ENCODE measurements at places on chromosomes 16 and 17. TPM values are rescaled to one million over a fixed set of nuclear protein-coding genes. Genes with fewer than 3 reads are reported as not detected.

The IRF8 gene
- 0.40 TPM for polyA plus RNA-seq

The TP53TG3B gene
- polyA plus RNA-seq, result not detected

The CDK3 gene
- 5.2 TPM for polyA plus RNA-seq

The AMDHD2 gene
- polyA plus RNA-seq, result 28.8 TPM

The CISD3 gene
- 35.4 TPM for polyA plus RNA-seq

The TBC1D3H gene
- not detected for polyA plus RNA-seq

The CXCL16 gene
- 9.1 TPM for polyA plus RNA-seq

The ACE gene
- polyA plus RNA-seq, result 0.32 TPM

The FOXN1 gene
- not detected for polyA plus RNA-seq

The EXOC3L1 gene
- not detected for polyA plus RNA-seq

The IL17C gene
- not detected for polyA plus RNA-seq

The CIBAR2 gene
- not detected for polyA plus RNA-seq

The WSB1 gene
- polyA plus RNA-seq, result 50.7 TPM

The SPAG9 gene
- polyA plus RNA-seq, result 72.2 TPM

The STAT5B gene
- polyA plus RNA-seq, result 33.1 TPM

The KRT9 gene
- not detected for polyA plus RNA-seq

The SLC35G6 gene
- not detected for polyA plus RNA-seq

DNA sequence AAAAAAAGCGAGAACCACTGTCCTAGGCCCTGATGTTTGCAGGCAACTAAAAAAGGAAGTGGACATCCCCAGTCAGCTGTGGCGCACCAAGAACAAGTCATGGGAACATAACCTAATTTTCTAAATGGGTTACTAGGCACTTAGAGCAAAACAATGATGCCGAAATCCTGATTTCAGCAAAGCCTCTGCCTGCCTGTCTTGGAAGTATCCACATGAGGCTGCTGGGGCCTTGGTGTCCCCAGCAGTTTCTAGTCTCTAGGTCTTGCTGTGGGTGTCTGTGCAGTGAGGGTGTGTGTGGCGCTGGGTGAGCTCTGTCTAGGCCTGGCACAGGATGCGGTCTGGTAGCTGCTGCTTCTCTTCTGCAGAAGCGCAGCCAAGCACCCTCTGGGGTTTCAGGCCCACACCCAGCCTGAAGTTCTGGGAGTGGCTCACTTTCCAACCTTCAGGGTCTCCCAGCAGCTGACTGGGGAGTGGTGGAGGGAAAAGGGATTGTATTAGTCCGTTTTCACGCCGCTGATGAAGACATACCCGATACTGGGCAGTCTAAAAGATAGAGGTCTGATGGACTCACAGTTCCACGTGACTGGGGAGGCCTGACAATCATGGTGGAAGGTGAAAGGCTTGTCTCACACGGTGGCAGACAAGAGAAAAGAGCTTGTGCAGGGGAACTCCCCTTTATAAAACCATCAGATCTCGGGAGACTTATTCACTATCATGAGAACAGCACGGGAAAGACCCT, 21.1 kb downstream of the STH start:
- no peak for DNase-seq

DNA sequence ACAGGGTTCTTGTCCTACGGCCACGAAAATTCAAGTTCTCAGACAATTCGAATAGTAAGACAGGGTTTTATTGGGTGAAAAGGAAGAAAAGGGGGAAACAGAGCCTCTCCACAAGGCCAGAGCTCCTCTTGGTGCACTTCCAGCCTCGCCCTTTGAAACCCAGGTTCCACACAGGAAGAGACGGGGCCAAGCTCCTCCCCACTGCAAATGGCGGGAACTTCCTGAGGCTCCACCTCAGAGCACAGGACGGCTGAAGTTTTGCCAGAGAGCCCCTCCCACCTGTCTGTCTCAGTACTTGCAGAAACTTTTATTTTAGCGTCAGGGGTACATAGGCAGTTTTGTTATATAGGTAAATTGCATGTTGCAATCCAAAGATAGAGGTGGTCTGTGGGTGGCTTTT, 165.7 kb upstream of the CDH8 start:
- no peak for DNase-seq

DNA sequence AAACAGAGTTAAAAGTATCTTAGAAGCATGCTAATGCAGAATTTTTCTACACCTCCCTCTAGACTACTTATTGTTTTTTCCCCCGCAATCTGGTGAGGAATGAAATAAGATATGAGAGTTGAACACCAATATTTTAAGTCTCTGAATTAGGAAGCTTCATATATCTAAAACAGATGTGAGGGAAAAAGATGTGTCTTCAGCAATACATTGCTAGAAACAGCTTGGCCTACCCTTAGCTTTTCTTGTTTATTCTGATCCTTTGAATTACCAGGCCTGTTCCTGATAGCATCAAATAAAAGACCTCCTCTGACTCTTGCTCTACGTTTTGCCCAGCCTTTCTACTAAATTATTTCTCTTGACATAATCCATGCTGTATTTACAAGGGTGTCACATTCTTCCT, 221.8 kb downstream of the CDH11 start:
- DNase-seq, result no peak

GRCh38 chr17:62955841-62956352, 10.1 kb upstream of the TANC2 start:
- DNase-seq, result no peak

GRCh38 chr17:68499587-68499986, 12.6 kb upstream of the PRKAR1A start:
- no peak for DNase-seq

- no peak for DNase-seq
Observed at GRCh38 chr16:85970016-85970733, 71.2 kb downstream of the IRF8 start.

- peak; percentile 63 for DNase-seq
Observed at GRCh38 chr17:74957935-74958740, 14.4 kb downstream of the HID1 start.

GRCh38 chr17:9432934-9433421, 142.6 kb downstream of the STX8 start:
- no peak for DNase-seq

- DNase-seq, result no peak
Observed at GRCh38 chr16:84940670-84941551, 70.4 kb downstream of the ZDHHC7 start.

GRCh38 chr17:61425682-61426481, 26.2 kb downstream of the TBX2 start:
- DNase-seq, result no peak

DNA sequence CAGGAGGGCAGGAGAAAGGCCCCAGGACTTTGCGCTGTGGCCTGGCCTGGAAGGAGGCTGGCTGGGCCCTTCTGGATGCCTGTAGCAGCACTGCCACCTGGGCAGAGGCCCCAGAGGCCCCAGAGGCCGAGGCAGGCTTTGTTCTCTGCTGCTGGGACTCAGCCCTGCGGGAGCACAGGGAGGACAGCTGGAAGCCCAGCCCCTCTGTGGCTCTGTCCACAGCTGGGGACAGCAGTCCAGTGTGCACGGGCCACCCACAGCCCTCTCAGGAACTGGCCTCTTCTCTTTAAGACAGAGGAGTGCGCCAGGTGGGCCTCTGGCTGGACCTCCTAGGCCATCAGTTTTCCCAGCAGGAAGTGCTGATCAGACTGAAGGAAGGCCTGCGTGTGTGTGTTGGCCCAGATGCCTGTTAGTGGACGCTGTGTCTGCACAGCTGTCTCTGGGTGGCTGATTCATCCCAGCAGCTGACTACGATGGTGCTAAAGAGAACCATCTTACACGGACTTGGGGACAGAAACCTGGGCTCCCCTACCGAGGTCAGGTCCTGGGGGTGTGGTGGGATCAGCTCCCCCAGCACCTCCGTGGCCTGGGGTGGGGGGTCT, 26.9 kb upstream of the ZNF750 start:
- DNase-seq, result no peak

DNA sequence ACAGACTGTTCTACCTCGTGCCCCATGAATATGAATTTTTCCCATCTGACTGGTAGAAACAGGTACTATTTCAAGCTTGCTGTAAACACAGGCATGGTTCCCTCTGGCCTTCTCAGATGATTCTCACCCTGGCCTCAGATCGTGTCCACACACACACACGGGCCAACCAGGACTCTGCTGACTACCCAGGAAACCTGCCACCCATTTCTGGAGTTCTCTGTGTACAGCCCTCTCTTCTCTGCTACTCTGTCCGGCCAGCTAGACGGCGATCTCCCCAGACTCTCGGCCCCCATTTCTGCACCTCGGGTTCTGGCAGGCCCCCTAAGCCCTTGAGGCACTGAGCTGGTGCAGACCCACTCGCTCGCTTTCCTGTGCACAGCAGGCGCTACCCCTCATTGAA, 31.2 kb downstream of the RPA1 start:
- DNase-seq, result no peak

GRCh38 chr16:1224558-1224957, 510 bp downstream of the TPSG1 start:
- DNase-seq, result no peak

GRCh38 chr16:11484691-11485258, 101.9 kb downstream of the LITAF start:
- no peak for DNase-seq

- no peak for DNase-seq
Observed at GRCh38 chr16:7962091-7962879, 628.0 kb downstream of the TMEM114 start.

DNA sequence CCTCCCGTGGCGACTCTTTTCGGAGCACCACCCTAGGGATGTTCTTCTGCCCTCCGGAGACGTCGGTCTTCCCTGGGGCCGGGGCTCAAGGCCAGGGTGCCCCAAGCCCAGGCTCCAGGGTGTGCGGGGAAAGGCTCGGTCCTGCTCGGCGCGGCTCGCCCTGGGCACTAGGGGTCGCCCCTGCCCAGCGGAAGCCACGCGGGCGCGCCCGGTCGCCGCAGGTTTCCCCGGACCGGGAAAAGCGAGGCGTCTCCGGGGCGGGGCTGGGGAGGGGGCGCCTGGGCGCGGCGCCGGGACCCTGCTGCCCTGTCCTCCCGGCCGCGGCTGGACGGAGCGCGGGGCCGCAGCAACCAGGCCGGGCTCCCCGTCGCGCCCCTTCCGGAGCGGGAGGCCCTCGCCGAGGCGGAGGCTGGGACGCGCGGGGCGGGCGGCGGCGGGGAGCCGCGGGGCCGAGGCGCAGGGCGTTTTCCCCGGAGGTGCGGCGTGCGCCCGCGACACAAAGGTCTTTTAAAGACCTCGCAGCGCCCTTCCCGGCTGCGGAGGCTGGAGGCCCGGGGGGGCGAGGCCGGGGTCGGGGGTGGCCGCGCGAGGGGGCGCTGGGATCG, 76.4 kb downstream of the MRC2 start:
- DNase-seq, result peak; percentile 64

GRCh38 chr17:78448356-78448993, 70.0 kb downstream of the PGS1 start:
- DNase-seq, result no peak

DNA sequence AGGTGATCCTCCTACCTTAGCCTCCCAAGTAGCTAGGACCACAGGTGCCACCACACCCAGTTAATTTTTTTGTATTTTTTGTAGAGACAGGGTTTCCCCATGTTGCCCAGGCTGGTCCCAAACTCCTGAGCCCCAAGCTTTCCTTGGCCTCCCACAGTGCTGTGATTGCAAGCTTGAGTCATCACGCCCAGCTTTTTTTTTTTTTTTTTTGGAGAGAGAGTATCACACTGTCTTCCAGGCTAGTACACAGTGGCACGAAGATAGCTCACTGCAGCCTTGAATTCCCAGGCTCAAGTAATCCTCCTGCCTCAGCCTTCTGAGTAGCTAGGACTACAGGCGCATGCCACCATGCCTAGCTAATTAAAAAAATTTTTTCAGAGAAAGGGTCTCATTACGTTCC, 27.2 kb downstream of the HEATR9 start:
- DNase-seq, result no peak

GRCh38 chr16:31473264-31473984, 1.5 kb downstream of the TGFB1I1 start:
- DNase-seq, result no peak

GRCh38 chr16:29810699-29811169, 1.3 kb upstream of the PRRT2 start:
- DNase-seq, result no peak

GRCh38 chr17:48997103-48997826, at the start of gene IGF2BP1:
TSS of gene IGF2BP1 (plus strand) at chr17:48997385. CDS start at chr17:48997746, 361 bp downstream.
- DNase-seq, result peak; percentile 88

DNA sequence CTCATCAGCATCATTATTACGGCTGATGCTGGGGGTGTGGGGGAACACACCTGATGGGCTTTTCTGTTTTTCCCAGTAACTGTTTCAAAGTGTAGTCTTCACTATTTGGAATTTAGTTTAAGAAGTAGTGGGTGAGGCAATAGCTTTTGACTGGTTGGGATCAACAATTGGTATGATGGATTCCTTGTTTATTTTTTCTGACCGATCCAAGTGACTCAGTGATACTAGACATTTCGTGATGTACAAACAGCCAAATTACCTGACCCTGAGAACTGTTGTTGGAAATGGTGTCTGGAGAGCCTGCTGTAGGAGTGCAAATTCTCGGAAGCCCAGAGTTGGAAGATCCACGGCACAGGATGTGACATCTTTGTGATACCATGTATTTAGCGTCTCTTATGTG, 204.2 kb downstream of the PRKCA start:
- DNase-seq, result no peak

DNA sequence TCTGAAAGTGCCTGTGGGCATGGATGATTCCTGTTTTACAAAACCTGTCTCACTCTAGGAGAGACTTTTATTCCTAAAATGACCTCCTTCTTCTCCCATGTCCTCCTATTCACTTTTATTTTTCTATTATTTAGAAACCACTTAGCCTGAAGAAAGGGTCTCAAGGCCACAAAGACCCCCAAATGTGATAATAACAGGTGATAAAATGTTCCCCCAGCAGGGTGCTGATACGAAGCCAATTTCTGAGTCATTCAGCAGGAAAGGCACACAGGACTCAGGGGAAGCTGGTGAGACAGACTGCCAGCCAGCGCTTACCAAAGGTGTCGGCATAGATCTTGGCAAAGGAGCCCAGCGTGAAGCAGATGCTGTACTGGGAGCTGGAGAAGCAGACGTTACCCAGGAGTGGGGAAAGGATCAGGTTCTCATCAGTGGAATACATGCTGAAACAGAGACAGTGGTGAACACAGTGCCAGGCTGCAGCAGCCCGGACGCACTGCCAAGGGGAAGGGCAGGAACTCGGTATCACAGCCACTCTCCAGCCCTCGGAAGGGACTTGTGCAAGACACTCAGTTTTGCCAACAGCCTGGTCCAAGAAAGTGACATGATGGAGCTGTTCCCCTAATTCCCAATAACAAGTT, 24.6 kb downstream of the HIGD1B start:
- no peak for DNase-seq

- no peak for DNase-seq
Observed at GRCh38 chr16:11326084-11326736, 19.0 kb upstream of the RMI2 start.

DNA sequence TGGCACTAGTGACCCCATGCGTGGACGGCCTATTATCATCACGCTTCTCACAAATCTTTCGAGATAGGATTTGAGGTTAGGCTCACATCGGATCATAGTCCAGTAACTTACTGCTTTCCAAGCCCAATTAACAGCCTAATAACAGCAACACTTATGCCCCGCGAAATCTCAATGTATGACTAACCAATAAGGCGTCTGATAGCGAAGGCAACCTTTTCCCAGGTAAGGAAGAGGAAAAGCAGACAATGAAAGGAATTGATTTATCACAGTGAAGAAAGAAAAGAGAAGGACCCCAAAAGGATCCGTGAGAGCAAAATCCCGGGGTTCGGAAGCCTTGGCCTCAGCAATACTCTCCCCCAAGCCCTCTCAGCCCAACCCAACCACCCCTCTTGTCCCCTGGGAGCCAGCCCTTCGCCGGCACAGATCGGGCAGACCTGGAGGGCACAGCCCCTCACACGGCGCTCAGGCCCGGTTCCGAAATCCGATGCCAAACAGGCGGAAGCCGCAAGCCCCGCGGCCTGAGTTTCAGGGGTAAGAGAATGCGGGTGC, 534 bp downstream of the GPATCH8 start:
- peak; percentile 18 for DNase-seq
